ENCODE measurements at places on chromosomes 5 and 9. TPM values are rescaled to one million over a fixed set of nuclear protein-coding genes. Genes with fewer than 3 reads are reported as not detected.

TMEM232 gene
- total RNA-seq: 0.38 TPM

MYMK gene
- total RNA-seq: not detected

GNA14 gene
- total RNA-seq: 3.3 TPM

FIBCD1 gene
- not detected for total RNA-seq

ARHGEF39 gene
- total RNA-seq: 6.5 TPM

DIRAS2 gene
- not detected for total RNA-seq

Measured in endothelial cell of umbilical vein (primary cell).